Naive thymus-derived CD8-positive, alpha-beta T cell (primary cell): ENCODE measurements at places on chromosomes 3 and 15.

GRCh38 chr3:37715358-37715757 is 146.3 kb upstream of the CTDSPL start:
- DNase-seq = no peak

GRCh38 chr3:49339581-49339940 is 292 bp downstream of the USP4 start:
- peak; percentile 11 for DNase-seq

DNA sequence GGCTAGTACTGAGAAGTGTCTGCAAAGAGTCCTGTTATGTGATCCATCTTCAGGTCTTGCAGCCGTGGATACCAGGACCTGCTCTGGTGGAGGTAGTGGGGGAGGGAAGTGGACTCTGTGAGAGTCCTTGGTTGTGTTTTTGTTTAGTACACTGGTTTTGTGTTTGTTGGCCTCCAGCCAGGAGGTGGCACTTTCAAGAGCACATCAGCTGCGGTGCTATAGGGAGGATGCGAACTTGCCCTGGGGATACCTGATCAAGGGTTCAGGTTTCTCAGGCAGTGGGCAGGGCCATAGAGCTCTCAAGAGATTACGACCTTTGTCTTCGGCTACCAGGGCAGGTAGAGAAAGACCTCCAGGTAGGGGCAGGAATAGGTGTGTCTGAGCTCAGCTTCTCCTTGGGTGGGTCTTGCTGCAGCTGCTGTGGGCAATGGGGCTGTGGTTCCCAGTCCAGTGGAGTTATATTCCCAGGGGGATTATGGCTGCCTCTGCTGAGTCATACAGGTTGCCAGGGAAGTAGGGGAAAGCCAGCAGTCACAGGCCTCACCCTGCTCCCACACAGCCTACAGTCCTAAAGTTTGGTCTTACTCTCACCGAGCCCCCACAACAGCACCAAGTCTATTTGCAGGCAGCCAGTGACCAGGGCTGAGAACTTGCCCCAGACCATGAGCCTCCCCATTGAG is 132.8 kb upstream of the NPHP3 start:
- DNase-seq = no peak

DNA sequence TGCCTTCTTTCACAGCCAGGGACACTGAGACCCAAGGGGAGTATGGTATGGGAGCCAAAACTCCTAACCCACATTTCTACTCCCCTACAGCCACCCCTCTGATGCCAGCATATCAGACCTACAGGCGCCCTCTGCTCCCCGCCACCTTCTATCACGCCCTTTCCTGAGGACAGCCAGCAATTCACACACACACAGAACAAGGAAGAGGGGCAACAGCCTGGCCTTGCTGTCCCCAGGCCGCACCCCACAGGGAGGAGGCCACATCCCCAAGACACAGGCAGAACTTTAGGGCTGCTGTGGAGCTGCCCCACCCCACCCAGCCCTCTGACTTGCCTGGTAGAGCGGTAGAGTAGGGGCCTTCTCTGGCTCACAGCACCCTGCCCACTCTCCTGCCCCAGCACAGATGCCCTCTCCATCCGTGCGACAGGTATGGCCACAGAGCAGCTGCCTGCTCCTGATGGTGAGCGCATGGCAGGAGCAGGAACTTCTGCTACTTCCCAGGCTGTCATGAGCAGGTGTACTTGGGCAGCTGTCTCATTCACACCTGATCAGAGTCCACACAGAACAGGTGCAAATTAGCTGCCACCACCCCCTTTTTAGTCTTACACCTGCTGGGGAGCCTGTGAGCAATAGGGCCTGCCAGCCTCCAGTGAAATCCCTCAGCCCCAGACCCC is 33.4 kb downstream of the CCDC33 start:
- no peak for DNase-seq

GRCh38 chr3:73624821-73625665 is at the start of gene PDZRN3:
TSS of gene PDZRN3 (minus strand) at chr3:73624941.
- DNase-seq = no peak

DNA sequence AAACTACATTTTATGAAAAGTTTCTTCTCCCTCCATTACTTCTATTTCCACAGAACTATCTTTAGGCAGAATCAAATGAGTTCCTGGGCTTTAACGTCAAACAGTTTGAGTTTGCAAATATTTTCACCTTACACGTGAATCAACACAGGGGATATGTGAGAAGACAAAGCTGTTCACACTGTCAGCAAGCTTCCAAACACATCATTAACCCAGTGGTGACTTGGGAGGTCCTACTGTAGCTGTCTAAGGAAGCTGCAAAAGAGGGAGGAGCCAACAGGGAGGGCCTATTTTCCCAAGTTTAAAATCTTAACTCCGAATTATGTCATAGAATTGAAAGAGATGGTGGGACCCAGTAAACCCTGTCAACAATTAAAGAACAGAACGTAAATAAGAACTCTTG is 337.8 kb upstream of the DNAJC19 start:
- DNase-seq = no peak
